Nephron progenitor cell (in vitro differentiated cells): ENCODE measurements at places on chromosomes 6 and 20.

DNA sequence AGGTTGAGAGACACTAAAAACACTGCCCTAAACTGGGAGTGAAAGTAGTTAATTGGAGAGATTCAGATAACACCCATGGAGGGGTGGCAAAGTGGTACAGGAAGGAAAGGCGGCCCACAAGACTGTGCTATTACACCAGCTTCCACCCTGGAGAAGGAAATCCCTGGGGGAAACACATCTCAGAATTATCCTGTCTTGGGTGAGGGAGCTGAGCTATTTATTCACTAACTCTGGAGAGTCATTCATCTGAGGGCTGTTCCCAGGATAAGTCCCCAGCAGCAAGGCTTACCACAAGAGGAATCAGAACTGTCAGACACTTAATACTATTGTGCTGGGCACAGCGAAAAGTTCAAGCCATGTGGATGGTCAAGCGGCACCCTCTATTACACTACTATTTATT lies 9.9 kb downstream of the TBCC start:
- no peak for DNase-seq

- DNase-seq, result no peak
Measured at GRCh38 chr6:150996968-150997367, 131.5 kb downstream of the MTHFD1L start.

DNA sequence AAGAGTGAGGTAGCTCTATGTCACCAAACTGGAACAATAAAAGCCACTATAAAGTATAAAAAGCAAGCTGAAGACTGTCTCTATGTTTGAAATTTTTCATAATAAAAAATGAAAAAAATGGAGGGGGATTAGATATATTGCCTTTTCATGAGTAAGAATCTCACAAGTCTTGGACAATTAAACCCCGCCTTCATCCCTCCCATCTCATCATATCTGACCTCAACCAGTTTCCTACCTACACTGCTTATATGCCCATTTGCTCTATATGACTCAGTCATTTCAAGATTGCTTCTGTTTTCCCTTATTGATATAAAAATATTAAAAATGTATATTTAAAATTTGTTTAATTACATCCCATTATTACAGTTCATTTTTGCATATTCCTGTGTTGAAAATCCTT lies 2.9 kb upstream of the TRIM39 start:
- no peak for DNase-seq

- DNase-seq, result no peak
Measured at GRCh38 chr6:13511913-13512717, 24.7 kb upstream of the GFOD1 start.

GRCh38 chr20:48706116-48706656 lies 121.6 kb downstream of the PREX1 start:
- DNase-seq, result no peak

GRCh38 chr6:19035461-19036195 lies 648.5 kb downstream of the RNF144B start:
- no peak for DNase-seq

- no peak for DNase-seq
Measured at GRCh38 chr20:8855315-8855714, 213.6 kb upstream of the PLCB4 start.

DNA sequence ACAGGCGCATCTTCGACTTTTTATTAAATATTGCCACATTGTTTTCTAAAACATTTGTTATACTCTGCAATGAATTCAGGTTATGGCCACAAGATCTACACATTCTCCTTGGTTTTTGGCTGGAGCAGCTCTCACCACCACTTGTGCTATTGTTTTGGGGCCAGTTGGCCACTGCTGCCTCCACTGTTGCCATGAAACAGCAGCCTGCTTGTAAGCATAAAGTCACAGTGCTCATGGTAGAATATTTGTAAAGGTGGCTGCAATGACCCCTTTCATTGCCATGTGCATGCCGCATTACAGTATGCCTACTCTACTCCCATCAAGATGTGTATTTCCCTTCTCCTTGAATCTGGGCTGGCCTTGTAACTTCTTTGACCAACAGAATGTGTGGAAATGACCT lies 141.4 kb downstream of the SCML4 start:
- no peak for DNase-seq

- DNase-seq, result no peak
Measured at GRCh38 chr6:129402244-129402643, 307.7 kb downstream of the ARHGAP18 start.

DNA sequence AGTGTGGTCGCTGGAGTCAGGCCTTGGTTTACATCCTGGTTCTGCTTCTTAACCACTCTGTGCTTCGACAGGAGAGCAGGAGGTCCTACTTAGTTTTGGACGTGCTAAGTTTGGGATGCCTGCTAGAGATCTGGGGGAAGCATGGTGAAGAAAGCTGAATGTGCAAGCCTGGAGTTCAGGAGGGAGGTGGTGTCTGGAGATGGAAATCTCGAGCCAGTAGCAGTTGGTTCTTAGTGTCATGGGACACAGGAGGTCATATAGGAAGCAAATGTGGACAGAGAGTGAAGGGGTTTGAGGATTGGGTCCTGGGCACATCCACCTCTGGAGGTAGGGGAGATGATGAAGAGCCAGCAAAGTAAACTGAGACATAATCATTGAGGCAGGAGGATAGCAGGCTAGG lies 131.4 kb downstream of the SYCP2 start:
- DNase-seq, result no peak

DNA sequence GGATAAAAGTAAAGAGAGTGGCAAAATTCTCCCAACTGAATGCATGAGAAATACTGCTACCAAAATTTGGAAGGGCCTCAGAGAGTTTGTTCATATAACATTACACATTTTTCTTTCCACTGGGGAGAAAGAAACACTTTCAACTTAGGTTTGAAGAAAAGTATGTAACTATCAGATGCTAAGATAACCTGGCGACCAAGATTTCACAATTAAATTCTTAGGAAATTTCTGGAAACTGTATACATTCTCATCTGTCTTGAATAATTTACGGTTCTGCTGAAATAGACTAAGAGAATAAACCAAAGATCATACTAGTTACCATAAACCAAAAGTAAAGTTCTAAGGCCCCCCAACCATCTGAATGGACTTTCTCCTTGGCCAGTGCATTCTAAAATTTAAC lies 413.0 kb upstream of the RUNX2 start:
- no peak for DNase-seq

GRCh38 chr20:44633872-44634600 lies 17.5 kb downstream of the ADA start:
- DNase-seq, result no peak

DNA sequence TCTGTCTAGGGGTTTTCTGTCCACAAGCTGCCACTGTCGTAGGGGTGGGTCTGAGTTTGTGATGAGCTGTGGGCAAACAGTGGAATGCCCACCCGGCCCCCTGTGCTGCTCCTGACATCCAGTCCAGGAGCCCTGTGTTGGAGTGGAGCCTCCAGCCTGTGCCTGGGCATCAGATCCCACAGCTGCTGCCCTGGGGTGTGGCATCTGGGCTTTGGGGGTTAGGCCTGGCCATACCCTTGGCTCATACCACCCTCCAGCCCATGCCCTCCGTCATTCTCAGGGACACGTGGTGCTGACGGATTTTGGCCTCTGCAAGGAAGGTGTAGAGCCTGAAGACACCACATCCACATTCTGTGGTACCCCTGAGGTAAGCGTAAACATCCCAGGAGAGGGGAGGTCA lies 12.9 kb downstream of the SGK2 start:
- no peak for DNase-seq

DNA sequence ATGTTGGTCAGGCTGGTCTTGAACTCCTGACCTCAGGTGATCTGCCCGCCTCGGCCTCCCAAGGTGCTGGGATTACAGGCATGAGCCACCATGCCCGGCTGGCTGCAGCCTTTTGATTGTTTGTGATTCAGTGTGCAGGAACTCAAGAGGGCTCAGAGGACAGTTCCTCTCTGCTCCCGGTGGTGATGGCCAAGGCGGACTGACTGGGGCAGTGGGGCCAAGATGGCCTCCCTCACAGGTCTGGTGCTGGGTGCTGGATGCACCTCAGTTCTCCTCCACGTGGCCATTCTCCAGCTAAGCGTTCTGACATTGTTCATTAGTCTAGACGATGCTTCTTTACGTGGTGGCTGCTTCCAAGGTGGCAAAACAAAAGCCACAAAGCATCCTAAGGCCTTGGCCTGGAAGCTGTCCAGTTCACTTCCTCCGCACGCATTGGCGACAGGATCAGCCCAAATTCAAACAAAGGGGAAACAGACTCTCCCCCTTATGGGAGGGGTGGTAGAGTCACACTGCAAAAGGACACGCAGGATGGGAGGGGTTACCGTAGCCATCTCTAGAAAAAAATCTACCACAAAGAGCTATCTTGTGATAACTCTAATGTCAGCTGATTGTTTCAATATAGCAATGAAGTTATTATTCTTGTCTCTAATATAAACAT lies 146.9 kb downstream of the FOXC1 start:
- no peak for DNase-seq

- DNase-seq, result no peak
Measured at GRCh38 chr20:708956-709355, 33.4 kb upstream of the SCRT2 start.

GRCh38 chr20:6381887-6382286 lies 259.1 kb upstream of the FERMT1 start:
- peak; percentile 14 for DNase-seq
